NB4 (cell line): ENCODE measurements at places on chromosomes 1 and 21.

DNA sequence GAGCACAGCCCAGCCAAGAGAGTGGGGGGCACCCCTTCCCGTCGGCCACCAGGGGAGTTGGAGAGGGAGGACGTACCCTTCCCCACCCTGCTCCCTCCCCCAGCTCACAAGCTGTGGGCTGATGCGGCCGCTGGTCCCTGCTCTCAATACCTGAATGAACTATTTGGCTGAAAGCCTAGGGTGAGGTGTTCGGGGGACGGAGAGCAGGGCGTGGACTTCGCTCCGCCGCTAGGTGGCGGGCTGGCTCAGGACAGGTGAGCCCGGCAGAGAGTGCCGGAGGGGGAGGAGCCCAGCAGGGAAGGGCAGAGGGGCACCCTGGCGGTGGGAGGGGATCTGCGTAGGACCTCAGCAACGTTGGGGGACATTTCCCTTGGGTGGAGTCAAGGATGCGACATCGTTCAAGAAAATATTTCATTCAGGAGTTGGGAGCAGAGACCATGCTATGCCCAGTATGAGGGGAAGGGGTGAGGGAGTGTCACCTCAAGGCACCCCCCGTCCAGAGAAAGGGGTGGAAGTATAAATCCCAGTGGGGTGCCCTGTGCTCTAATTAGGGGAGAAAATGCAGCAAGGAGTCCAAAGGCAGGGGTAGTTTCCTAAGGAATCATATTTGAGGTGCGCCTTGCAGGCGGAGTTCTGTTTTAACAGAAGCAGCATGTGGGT is 12.0 kb upstream of the RHBG start:
- DNase-seq: peak; percentile 65

DNA sequence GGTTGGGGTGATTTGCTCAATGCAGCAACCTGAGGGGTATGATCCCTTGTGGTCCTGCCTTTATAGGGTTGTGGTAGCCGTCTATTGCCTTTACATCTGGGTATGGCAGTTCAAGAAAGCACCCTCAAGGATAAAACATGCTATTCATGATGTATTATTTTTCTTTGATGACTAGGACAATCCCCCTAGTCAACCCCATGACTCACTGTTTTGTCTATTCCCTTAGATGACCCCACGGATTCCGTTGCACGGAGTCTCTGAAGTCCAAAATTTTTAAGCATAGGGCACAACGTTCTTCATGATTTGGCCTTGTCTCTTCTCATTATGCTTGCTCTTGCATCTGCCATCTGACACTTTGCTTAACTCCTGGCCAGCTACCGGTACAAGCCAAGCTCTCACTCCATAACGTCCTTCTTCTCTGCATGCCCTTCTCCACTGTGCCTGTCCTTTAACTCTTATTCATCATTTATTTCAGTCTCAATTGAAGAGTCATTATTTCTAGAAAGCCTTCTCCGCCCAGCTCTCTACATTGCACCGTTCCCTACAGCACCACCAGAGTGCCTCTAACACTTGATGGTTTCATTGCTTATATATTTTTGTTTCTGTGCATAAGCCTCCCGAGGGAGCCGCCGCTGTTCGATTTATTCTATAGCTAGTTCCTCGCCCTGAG is 838 bp upstream of the DISP1 start:
- no peak for DNase-seq

DNA sequence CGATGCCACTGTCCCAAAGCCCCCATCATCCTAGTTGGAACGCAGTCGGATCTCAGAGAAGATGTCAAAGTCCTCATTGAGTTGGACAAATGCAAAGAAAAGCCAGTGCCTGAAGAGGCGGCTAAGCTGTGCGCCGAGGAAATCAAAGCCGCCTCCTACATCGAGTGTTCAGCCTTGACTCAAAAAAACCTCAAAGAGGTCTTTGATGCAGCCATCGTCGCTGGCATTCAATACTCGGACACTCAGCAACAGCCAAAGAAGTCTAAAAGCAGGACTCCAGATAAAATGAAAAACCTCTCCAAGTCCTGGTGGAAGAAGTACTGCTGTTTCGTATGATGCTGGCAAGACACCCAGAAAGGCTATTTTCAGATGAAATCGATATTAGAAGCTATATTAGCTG is 8.1 kb downstream of the RHOU start:
- no peak for DNase-seq

DNA sequence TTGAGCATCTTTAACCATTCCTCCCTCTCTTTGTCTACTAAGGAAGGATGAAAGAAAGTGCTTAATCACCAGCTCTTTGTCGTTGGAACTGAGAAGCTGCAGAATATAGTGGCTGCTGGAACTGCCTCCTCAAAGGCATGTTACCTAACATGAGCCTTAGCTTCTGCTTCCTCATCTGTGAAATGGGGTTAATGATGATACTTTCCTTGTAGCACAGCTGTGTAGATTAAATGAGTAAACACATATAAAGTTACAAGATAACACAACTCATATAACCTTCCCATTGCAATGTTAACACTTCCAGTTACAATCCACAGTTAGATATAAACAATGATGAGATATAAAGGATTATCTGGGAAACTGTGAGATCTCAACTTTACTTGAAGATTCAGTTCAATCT is 48.4 kb upstream of the ZNF326 start:
- DNase-seq: no peak

GRCh38 chr1:238336531-238336930 is 445.8 kb upstream of the ZP4 start:
- DNase-seq: no peak
